ENCODE measurements at places on chromosomes 2 and 18.

DNA sequence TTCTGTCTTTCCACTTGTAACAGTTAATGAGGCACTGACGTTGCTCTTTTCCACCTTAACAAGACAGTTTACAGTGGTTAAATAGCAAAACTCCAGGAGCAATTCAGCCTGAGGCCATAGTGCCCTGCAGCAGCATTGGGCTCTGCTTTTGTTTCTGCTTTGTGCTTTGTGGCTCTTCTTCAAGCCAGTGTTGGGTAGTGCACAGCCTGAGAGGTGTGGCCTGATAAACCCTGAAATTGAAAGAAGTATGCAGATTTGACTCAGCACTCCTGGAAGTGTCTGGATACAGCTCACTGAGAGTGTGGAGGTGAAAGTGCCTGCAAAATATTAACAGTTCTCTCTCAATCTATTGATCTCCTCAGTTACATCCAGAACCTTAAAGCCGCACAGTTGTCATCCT, 63.0 kb downstream of the STK25 start:
- DNase-seq, result no peak

GRCh38 chr2:172817411-172817810, 81.8 kb downstream of the RAPGEF4 start:
- no peak for DNase-seq

DNA sequence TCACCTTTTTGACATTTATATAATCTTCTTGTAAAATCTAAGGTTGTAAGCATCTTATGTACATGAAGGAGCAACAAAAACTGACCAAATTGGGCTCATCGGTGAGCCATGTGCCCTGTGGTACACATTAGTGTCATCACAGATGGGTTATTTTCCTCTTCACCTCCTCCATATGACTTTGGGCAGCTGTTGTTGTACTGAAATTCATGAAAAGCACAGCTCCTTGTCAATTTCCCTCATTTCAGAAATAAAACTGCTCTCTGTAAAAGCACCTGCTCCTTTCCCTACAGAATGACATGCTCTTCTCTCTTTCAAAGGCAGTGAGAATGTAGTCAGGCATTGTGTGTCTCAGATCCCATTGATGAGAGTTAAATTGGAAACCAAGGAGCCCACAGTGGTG, 42.0 kb downstream of the DTNA start:
- DNase-seq, result no peak

DNA sequence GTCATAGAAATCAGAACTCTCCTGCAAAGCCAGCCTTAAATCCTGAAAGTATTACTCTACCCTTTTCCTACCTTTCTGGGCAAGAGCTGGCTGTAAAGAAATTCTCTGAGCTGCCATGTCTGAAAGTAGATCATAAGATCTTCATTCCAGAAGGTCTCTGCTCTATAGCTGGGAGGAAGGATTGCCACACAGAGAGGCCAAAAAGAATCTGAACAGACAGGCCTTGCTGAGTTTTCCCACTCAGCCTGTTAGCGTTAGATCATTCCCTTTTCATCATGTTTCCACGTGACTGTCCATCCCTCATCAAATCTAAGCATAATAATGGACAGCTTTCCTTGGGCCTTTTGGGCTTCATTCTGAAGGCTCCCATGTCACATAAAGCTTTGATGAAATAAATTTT, 43.2 kb upstream of the FHL2 start:
- no peak for DNase-seq

- peak; percentile 51 for DNase-seq
These were observed 726.4 kb upstream of the CDH2 start for GRCh38 chr18:28903306-28903705.

- DNase-seq, result no peak
These were observed 319.5 kb upstream of the CXCR4 start for GRCh38 chr2:136437461-136437860.

DNA sequence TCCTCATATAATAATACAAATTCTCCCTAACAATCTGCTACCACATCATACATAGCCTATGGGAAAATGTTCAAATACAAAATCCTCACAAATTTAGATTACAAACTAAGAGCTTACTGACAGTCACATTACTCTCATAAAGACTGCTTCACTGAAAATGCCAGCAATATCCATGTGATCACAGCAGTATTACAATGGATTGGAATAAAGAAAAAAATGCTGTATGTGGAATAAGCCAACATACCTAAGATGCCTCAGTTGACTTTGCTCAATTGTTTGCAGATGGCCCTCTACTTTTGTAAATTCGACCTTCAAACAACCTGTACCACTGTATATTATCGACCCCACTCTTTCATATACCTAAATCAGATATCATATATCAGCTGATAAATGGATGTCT, 88.7 kb downstream of the DYM start:
- DNase-seq, result peak; percentile 35

GRCh38 chr2:226676618-226677017, 123.0 kb downstream of the IRS1 start:
- DNase-seq, result no peak

DNA sequence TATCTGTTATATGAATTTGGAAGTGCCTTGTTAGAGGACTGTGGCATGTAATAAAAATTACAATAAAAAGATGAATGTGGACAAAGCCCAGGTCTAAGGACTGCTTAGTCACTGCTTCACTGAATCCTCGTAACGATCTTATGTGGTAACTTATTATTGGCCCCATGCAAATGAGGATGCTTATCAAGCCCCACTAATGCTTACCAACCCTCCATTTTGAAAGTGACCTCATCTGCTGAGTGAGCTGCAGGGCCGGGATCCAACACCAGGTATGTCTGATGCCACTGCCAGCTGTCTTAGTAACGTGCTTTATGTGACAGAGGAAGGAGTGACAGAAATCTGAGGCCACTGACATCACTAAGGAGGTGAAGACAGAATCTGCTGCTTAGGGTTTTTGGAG, 65.3 kb upstream of the CCDC85A start:
- DNase-seq, result no peak

- DNase-seq, result peak; percentile 91
These were observed 39.4 kb upstream of the RND3 start for GRCh38 chr2:150526827-150527226.

- no peak for DNase-seq
These were observed 591.0 kb downstream of the ARHGAP15 start for GRCh38 chr2:143720095-143720664.

DNA sequence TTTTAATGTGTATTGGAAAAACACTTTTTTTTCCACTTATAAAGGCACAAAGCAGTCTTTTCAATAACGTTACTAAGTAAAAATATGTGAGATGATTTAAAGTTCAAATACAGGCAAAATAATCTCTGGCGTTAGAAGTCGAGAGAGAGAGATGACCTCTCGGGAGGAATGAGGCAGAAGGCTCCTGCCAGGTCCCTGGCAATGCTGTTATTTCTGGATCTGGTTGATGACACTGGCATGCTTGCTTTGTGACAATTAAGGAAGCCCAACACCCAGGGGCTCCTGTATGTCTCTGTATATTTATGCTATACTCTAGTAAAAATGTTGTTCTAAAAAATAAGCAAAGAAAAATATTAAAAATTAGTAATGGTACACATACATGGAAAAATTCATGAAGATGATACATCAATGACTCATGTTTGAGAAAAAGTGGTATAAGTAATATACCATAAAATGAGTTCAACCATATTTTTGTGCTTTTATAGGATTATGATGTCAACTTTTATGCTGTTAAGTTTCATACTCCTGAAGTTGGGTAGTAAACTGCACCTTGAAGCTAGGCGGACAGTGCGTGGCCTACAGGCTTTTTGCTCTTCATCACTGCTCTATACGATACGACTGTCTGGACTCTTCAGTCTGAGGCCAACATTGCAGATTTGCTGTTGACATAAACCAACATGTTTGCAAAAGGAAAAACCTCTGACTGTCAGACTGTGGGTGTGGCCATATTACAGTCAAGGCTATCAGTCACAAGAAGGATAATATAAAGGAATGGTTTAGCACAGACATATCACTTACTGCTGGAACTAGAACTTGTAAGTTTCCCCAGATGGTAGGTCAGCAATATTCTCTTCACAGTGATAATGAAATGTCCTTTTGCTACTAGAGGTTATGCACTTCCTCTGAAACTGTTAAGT, 19.8 kb downstream of the VPS4B start:
- DNase-seq, result no peak

- DNase-seq, result no peak
These were observed 112.2 kb downstream of the TANC1 start for GRCh38 chr2:159080641-159081040.

DNA sequence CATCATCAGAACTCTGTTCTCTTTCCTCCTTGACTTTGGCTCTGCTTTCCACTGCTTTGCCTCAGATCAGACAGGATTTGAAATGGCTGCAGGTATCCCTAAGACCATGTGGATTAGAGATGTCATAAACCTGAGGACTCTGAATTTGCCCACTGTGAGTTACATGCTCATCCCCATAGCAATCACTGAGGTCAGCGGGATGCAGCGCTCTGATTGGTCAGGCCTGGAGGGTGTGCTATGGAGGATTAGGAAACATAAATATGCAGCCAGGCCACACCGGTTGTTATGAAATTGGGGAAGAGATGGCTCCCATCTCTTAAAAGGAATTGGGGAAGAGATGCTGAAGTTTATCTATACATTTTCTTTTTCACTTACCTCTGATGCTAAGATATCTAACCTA, 73.7 kb upstream of the DNAJC10 start:
- DNase-seq, result peak; percentile 23

GRCh38 chr2:4903656-4904348, 788.4 kb upstream of the SOX11 start:
- no peak for DNase-seq

- DNase-seq, result no peak
These were observed 14.9 kb downstream of the TYW5 start for GRCh38 chr2:199940373-199940772.

DNA sequence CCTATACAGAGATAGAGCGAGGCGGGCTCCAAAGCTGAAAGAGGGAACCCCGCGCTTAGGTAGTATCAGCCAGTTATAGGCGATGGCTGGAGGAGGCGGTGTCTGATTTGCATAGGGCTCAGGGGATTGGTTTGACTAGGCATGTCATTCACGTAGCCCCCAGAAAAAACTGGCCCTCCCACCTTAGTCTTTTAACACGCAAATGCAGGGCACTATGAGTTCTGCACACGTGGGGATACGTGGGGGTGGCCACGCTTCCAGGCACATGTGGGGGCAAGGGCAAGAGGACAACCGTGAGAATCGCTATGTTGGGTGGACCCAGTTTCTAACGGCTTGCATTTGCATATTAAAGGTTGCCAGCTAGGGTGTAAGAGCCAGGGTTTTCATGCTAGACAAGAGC, 56.7 kb upstream of the MSTN start:
- no peak for DNase-seq

- DNase-seq, result no peak
These were observed 142.8 kb downstream of the NDUFA10 start for GRCh38 chr2:239882331-239882732.

DNA sequence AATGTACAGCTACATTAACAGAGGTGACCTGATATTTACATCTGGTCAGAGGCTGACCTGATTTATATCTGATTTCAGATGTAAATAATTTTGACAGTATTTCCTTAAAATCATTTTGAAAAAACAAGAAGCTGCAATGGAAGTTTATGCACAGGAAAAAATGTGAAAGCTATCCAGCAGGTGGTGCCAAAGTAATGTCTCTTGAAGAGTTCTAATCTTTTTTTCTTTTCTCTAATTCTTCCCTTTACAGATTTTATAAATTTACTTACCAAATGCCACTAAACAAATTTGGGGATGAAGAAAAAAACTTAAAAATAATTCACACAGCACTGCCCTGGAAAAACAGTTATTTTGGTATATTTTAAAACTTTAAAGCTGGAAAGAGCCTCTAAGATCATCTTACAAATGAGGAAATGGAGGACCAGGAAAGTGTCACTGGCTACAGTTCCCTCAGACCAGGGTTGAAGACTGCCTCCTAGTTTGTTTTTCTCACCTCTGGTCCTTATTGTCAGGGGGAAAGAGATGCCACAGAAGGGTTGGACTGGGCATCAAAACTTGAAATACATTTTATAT, 16.4 kb upstream of the FBLN7 start:
- DNase-seq, result peak; percentile 46

GRCh38 chr2:30652271-30652915, 154.9 kb downstream of the CAPN13 start:
- DNase-seq, result no peak

DNA sequence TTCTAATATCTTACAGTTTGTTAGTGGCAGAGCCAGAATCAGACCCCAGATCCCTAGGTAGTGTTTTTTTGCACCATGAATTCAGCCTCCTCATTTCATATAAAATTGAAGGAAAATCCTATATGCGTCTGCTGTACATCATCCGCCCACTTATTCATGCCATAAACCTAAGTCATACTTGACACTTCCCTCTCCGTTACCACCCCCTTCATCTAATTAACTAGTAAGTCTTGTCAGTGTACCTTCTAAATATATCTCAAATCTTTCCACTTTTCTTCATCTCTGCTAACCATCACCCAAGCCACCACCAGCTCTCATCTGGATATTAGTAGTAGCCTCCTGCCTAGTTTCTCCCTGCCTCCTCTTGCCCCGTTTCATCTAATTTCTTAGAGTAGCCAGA, 248.7 kb upstream of the SIX3 start:
- DNase-seq, result peak; percentile 24

GRCh38 chr2:99688699-99689098, 198.9 kb upstream of the REV1 start:
- DNase-seq, result no peak

DNA sequence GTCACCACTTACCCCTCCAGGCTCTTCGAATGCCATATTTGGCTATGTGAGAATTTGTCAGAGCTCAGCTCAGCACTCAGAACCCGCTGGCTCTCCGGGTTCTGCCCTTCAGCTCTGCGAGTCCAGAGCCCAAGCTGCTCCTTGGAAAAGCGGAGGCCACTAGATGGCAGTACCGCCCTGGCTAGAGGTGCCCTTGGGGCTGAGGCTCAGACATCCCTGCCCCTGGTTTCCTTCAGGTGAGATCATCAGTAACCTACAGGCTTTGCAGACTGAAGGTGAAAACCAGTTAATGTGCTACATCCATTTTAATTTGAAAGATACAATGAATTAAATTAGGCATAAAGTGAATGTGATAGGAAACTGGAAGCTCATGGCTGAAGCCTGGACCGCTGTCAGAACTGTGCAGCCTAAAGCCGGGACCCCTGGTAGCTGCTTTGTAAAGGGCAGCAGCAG, 285.6 kb downstream of the AGAP1 start:
- DNase-seq, result peak; percentile 62

DNA sequence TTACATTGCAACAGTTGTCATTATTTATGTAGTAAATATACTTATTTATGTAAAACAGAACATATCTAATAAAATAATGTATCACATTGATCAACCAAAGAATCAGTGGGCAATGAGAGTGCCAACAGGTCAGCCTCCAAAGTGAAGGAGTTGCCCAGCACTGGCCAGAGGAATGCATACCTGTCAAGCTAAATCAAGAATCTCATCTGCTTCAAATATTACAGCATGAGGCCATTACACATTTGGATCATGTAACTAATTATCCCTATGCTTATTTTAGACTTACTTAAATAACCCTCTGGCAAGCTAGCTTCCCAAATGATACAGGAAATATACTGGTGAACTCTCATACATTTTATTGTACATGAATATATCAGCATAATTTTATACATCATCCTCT, 1211.7 kb upstream of the ACVR2A start:
- peak; percentile 4 for DNase-seq

DNA sequence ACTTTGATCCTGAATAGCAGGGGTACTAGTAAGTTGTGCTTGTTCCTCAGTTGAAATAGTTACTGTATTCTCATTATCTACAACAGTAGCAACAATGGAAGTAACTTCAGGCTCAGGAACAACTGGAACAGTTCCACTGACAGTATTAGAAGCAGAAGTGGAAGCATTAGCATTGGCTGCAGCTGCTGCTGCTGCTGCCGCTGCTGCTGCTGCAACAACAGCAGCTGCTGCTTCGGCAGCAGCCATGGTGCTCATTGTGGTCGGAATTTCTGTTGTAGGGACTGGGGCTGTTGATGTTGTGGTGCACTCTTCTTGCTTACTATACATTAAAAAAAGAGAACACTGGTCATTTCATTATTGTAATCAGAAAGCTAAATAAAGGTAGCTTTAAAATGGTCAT, 40.8 kb downstream of the PRPF40A start:
- DNase-seq, result no peak
